Stimulated activated CD8-positive, alpha-beta memory T cell treated with anti-CD3 and anti-CD28 coated beads, Interleukin-2, amount 100 ng/mL, for 1 hour (primary cell): ENCODE measurements at places on chromosomes 1 and 21.

DNA sequence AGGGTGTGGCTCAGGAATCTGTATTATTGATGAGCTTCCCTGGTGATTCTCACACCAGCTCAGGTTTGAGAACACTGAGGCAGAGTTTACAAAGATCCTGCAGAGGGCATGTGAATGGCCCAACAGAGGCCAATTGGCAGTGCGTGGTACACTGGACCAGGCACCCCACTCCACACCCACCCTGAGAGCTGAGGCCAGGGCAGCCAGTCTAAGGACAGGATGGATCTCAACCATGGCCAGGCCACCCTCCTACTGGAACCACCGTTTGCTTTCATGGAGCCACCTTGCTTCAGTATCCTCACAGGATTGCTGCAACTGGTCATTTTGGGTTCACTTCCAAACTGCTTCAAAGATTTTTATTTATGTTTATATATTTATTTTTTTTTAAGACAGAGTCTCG lies 7.3 kb upstream of the RASSF5 start:
- no peak for DNase-seq

DNA sequence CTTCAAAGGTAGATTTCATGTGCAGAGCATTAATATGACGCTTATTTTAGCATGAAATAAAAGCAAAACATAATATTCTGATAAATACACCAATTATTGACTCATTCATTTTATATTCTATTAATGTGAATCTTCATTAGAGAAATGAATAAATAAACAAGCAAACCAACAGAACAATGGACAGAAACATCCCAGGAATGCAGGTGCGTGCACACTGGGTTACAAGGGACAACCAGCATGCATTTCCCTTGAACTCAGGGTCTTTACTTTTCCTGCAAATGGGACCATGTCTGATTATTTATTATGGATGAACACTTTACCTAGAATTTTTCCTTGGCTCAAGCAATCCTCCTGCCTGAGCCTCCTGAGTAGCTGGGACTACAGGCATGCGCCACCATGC lies 13.5 kb downstream of the LRRC53 start:
- DNase-seq = no peak

DNA sequence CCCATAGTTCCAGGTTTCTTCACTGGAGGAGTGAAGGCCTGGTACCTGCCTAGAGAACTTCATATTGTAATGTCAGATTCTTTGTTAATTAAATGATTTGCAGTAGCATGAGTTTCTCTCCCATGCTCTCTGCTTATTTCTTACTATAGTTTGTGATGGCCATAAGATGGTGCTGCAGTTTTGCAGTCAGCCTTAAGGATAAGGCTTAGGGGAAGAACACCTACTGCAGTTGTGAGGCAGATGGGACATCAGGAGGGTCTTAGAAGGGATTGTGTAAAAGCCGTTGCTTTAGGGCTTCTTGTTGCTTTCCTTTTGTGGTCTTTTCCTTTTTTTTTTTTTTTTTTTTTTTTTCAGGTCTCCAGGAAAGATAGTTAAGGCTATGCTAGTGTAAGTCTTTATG lies 61.8 kb downstream of the MACF1 start:
- DNase-seq = no peak

GRCh38 chr1:38833146-38833545 lies 26.4 kb downstream of the RRAGC start:
- DNase-seq = no peak

DNA sequence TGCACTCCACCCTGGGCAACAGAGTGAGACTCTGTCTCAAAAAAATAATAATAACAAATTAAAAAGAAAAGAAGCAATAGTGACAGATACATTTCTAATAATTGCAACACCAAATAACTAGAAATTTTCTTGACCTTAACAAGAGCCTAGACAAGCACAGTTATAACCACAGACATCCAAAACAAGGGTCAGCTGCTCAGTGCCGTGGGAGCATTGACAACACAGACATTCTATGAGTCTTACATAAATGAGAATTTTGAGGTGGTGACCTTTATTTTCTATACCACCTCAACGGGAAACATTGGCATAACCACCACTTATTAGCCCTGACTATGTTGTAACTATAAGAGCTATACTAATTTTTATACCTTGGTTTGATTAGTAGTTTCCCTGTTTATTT lies 156.1 kb downstream of the NR5A2 start:
- no peak for DNase-seq

DNA sequence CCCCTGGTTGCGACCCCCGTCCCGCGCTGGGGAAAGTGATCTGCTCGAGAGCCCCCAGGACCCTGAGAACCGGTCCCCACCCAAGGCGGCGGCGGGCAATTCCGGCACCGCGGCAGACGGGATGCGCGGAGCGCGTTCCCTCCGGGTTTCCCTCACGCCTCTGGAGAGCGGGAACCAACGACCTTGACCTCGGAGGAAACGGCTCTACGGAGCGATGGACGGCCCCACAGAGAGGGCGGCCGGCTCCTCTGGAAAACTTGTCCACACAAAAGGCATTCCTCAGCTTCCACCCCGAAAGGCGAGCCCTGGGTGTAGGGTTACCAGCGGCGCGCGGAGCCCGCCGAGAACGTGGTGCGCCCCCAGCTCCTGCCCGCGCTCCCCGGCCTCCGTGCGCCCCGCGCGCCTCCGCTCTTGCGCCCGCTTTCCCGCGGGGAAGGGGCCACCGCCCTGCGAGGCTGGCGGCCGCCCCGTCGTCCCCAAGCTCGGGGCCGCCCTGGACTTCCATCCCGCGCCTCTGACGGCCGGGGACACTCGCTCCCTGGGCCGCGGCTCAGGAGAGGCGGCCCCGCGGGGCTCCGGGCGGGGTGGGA lies 391 bp upstream of the KIAA1614 start:
- DNase-seq = no peak

DNA sequence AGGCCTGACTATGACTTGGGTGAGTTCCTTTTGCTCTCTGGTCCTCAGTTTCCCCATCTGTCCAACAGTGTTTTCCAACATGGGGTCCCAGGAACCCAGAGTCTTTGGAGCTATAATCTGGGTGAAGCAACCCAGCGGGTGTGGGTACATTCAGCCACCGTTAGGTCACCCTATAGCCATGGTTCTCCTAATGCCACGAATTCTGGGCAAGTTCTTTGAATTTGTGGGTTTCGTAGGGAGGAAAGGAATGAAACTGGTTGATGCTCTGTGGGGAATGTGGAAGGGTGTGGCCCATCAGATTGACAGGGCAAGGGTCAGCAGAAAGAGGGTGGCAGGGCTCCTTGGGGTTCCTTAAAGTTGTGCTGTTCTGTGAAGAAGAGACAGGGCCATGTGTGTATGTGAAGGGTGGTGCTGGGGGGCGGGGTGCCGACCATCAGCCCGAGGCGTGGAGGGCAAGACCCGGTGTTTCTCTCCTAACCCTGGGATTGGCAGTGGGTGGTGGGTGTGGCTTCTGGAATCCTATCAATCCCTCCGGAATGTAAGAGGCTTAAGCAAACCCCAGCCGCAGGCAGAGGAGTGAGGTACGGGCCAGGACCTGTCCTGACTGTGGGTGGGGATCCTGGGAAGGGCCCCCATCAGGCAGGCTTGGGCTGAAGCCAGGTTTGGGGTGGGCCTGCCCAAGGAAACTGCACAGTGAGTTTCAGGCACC lies 35.5 kb upstream of the ZNF362 start:
- no peak for DNase-seq

- DNase-seq = no peak
Measured at GRCh38 chr1:8015036-8015808, 10.9 kb downstream of the ERRFI1 start.

- DNase-seq = no peak
Measured at GRCh38 chr21:30227633-30228404, 11.9 kb upstream of the CLDN8 start.
